ENCODE measurements at places on chromosomes 7 and 10.

- peaks cover 24% of the 10 kb centered on the region for H3K4me1 ChIP-seq
- no peaks in the 10 kb centered on the region for H3K36me3 ChIP-seq
- H3K27ac ChIP-seq, result no peak overlapping the region
- H3K27me3 ChIP-seq, result peaks cover 20% of the 10 kb centered on the region
- H3K4me3 ChIP-seq, result peak overlapping the region; percentile 19
- DNase-seq, result no peak
These were observed 651 bp downstream of the AFAP1L2 start for GRCh38 chr10:114403541-114404161.

DNA sequence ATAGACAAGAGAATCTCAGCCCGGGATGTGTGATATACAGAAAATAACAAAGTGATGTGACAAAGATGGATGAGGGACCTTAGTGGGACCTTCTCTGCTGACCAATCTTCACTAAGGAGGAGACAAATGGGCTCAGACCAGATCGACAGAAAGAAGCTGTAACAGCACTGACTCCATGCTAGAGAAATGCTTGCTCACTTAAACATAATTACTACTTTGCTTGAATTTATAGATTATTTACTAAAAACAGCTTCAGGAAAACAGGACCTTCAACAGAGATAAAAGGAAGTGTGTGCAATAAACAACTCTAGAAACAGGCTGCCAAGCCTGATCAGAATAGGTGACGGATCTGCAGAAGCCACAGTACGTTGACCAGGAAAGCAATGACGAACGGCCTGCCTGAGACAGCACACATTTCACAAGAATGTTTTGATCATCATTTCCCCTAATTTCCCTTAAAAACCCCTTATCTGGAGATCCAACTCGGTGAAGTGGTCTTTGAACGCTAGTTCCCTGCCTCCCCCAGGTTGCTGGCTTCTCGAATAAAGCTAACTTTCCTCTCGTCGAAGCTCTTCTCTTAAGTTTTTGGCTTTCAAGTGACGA is 98.4 kb upstream of the STEAP1B start:
- DNase-seq, result no peak
- H3K27me3 ChIP-seq, result no peaks in the 10 kb centered on the region
- H3K4me1 ChIP-seq, result peaks cover 5% of the 10 kb centered on the region
- no peak overlapping the region for H3K27ac ChIP-seq
- no peaks in the 10 kb centered on the region for H3K36me3 ChIP-seq

- H3K4me1 ChIP-seq, result no peaks in the 10 kb centered on the region
- H3K36me3 ChIP-seq, result no peaks in the 10 kb centered on the region
- no peaks in the 10 kb centered on the region for H3K27me3 ChIP-seq
- H3K4me3 ChIP-seq, result no peak overlapping the region
These were observed 274.2 kb downstream of the BAMBI start for GRCh38 chr10:28951484-28951883.

- H3K4me1 ChIP-seq, result peaks cover 9% of the 10 kb centered on the region
- H3K27me3 ChIP-seq, result no peaks in the 10 kb centered on the region
- peak; percentile 73 for DNase-seq
- peak overlapping the region; percentile 86 for H3K27ac ChIP-seq
- H3K4me3 ChIP-seq, result peak overlapping the region; percentile 81
These were observed 739 bp downstream of the CASP7 start for GRCh38 chr10:113680190-113681111.

DNA sequence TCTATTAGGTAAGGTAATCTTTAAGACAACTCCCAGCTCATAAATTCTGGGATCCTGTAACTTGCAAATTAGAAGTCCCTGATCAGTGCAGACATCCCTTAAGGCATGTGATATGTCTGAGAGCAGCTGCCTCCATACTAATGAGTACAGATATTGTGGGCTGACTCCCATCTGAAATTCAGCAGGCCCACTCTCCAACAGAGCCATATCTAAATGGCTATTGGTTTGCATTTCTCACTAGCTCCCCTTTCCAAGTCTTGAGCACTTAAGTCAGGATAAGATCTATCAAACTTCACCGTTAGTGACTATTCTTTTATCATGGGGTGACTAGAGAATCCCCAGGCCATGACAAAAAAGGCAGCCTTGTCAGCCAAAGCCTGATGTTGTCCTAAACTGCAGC is 785.4 kb downstream of the IPMK start:
- no peak overlapping the region for H3K27ac ChIP-seq
- H3K4me3 ChIP-seq, result no peak overlapping the region
- H3K4me1 ChIP-seq, result no peaks in the 10 kb centered on the region
- no peaks in the 10 kb centered on the region for H3K27me3 ChIP-seq
- DNase-seq, result no peak

- H3K4me1 ChIP-seq, result peaks cover 7% of the 10 kb centered on the region
- H3K4me3 ChIP-seq, result no peak overlapping the region
- peak; percentile 64 for DNase-seq
These were observed 89.9 kb downstream of the REEP3 start for GRCh38 chr10:63611078-63611477.

- no peaks in the 10 kb centered on the region for H3K4me1 ChIP-seq
- H3K27ac ChIP-seq, result no peak overlapping the region
- peak; percentile 27 for DNase-seq
- H3K4me3 ChIP-seq, result no peak overlapping the region
- no peaks in the 10 kb centered on the region for H3K36me3 ChIP-seq
- H3K27me3 ChIP-seq, result no peaks in the 10 kb centered on the region
These were observed 35.9 kb upstream of the TSPAN33 start for GRCh38 chr7:129108581-129108980.

GRCh38 chr7:133570321-133570720 is 317.4 kb downstream of the EXOC4 start:
- H3K27me3 ChIP-seq, result no peaks in the 10 kb centered on the region
- H3K4me3 ChIP-seq, result no peak overlapping the region
- H3K36me3 ChIP-seq, result no peaks in the 10 kb centered on the region

DNA sequence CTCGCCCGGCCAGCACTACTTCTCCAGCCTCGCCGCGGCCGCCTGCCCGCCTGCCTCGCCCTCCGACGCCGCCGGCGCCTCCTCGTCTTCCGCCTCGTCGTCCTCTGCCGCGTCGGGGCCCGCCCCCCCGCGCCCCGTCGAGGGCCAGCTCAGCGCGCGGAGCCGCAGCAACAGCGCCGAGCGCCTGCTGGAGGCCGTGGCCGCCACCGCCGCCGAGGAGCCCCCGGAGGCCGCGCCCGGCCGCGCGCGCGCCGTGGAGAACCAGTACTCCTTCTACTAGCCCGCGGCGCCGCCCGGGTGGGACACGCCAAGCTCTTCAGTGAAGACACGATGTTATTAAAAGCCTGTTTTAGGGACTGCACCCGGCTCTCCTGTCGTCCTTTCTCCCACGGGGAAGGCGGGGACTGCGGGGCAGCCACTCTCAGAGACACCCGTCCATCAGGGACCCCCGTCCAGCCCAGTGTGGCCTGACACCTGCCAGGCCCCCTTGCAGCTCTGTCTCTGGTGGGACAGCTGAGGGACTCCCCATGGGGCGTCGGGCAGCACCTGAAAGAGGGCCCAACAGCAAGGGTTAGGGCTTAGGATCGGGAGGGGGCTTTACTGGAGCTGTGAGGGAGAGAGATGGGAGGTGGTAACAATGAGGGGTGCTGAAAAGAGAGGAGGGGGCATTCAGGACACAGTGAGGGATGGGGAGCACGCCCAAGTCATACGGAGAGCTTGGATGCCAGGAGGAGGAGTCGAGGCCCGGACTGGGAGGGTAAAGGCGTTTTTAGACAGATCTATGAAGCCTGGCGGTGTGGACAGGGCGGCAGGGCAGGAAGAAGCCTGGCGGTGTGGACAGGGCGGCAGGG is 34.7 kb downstream of the SPDYE6 start:
- no peak overlapping the region for H3K4me3 ChIP-seq
- H3K36me3 ChIP-seq, result no peaks in the 10 kb centered on the region
- H3K27ac ChIP-seq, result no peak overlapping the region
- H3K4me1 ChIP-seq, result no peaks in the 10 kb centered on the region

DNA sequence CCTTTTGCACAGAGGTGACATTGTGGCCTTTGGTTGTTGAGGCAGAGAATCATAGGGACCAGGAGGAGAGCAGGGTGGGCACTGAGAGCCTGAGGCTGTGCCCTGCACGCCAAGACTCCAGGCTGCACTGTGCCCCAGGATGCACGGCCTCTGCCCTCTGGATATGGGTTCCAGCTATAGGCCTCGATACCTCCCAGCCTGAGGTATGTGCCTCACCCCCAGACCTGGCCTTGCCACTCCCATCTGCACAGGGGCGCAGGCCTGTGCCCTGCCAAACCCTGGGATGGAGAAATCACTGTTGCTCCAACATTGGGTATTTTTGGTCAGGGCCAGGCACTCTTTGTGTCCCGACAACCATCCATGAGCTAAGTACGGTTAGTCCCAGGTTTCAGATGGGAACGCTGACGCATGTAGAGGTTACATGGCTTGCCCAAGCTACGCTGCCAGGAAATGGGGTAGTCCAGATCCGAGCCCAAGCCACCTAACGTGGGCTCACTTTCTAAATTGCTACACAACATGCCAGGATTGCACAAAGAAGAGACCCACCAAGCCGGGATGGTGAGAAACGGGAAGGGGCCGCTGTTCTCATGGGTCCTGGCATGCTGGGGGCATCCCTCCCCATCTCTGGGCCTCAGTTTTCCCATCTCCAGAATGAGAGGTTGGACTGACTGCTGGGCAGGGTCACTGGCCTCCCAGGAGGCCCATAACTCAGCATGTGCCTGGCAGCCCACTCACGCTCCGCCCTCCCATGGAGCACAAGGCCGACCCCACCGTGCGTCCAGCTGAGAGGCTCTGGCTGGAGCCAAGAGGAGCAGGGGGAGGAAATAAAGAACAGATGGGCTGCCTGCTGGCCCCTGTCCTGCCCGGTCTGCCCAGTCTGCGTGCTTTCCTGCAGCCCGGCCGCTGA is 44.2 kb downstream of the ZCCHC24 start:
- H3K36me3 ChIP-seq, result peaks cover 2% of the 10 kb centered on the region
- peak; percentile 85 for DNase-seq
- peak overlapping the region; percentile 72 for H3K27ac ChIP-seq
- H3K4me1 ChIP-seq, result peaks cover 78% of the 10 kb centered on the region
- H3K27me3 ChIP-seq, result no peaks in the 10 kb centered on the region

DNA sequence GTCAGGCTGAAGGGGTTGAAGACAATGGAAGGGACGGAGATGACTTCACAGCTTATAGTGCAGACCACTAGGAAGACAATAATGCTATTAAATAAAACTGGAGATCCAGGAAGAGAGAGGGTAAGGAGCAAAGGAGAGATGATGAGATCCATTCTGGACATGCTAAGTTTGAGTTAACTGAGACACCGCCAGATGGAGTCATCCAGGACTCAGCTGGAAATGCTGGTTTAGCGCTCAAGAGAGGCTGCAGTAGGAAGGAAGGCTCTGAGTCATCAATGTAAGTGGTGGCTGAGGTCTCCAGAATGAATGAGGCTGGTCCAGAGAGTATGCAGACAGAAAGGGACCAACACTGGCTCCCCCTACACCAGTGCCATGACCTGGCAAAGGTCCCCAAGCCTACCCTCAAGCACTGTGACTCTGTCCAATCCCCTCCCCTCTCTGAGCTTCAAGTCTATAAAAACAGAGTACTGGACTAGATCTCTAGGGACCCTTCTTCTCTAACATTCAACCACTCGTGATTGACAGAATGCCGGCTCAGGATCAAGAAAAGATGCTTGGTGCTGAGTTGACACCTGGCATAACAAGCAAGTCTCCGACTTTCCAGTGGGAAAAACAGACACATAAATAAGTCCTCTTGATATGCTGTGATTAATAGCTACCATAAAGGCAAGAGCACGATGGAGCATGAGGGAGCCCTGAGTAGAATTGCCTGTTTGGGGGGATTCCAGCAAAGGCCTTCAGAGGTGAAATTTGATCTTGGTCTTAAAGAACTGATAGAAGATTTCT is 8.9 kb downstream of the GFRA1 start:
- H3K27ac ChIP-seq, result no peak overlapping the region
- H3K4me3 ChIP-seq, result no peak overlapping the region
- H3K36me3 ChIP-seq, result no peaks in the 10 kb centered on the region
- H3K27me3 ChIP-seq, result no peaks in the 10 kb centered on the region
- DNase-seq, result no peak
- no peaks in the 10 kb centered on the region for H3K4me1 ChIP-seq

DNA sequence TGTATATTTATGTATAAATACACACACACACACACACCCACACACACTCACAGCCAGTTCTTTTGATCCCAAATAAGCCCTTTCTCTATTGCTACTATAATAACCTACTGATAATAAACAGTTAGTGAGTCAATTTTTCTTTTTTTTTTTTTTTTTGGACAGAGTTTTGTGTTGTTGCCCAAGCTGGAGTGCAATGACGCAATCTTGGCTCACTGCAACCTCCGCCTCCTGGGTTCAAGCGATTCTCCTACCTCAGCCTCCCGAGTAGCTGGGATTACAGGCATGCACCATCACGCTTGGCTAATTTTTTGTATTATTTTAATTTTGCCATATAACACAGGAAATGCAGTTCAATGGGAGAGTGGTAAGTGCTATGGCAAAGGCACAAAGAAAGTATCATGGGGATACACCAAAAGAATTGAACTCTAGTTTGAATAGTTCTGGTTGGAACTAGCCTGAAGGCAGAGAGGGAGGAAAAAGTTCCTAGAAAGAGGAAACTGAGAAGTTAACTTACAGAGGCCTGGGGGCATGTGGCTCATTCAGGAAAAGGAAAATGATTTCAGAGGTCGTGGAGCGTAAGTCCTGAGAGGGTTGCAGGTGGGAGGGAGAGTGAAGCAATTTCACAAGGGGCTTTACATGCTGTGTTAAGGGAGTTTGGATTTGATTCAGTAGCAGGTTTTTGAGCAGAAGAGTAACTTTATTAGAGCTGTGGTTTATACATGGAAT is 44.4 kb upstream of the JCAD start:
- no peak for DNase-seq
- no peaks in the 10 kb centered on the region for H3K36me3 ChIP-seq
- no peaks in the 10 kb centered on the region for H3K27me3 ChIP-seq
- H3K27ac ChIP-seq, result no peak overlapping the region
- no peaks in the 10 kb centered on the region for H3K4me1 ChIP-seq
- H3K4me3 ChIP-seq, result no peak overlapping the region

GRCh38 chr7:29217113-29217512 is 22.5 kb downstream of the CHN2 start:
- H3K4me3 ChIP-seq, result no peak overlapping the region
- no peaks in the 10 kb centered on the region for H3K4me1 ChIP-seq
- no peaks in the 10 kb centered on the region for H3K27me3 ChIP-seq
- DNase-seq, result no peak

DNA sequence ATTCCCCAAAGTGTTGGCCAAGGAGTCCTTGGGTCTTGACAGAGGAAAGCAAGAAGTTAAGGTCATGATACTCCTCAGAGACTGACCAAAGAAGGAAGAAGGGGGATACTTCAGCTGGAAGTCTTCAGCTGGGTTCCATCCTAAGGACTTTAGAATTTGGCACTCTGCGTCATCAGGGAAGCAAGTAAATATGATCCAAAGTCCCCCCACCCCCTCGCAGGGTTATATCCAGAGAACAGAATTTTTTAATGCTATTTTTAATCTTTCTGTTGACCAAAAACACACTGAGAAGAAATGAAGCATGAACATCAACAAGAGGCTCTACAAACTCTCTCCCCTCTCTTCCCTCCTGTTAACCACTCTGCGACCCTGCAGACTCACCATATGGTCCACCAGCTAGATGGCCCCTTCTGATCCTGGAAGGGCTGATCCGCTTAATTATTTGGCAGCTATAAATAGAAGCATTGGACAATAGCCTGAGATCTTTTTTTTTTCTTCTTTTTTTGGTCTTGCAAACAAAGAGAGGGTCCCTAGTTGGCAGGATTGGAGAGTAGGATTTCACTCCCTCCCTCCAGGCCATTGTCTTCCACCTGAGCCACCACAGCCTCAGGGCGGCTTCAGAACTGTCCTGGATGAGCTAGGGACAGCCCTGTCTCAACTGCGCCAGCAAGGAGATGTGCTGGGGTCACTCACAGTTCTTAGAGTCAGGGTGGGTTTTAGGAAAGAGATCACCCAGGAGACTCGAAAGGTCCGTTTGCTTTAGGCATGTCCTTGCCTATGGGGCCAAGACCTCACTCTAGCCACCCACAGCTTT is 196.0 kb downstream of the KCNMA1 start:
- DNase-seq, result no peak
- no peaks in the 10 kb centered on the region for H3K36me3 ChIP-seq
- H3K4me1 ChIP-seq, result no peaks in the 10 kb centered on the region

All from fibroblast of lung (primary cell).